ENCODE measurements at places on chromosomes 1 and 21. TPM values are rescaled to one million over a fixed set of nuclear protein-coding genes. Genes with fewer than 3 reads are reported as not detected.

The STMN1 gene
- 46.2 TPM for total RNA-seq

The NEGR1 gene
- total RNA-seq, result 3.1 TPM

The MASP2 gene
- total RNA-seq, result not detected

The WNT4 gene
- not detected for total RNA-seq

Measured in fibroblast of lung (primary cell).